ENCODE measurements at places on chromosomes 2 and 18.
A peak's percentile ranks its signal among the peaks of the same experiment; 100 is the strongest.

GRCh38 chr2:63755965-63756364, 85.7 kb upstream of the UGP2 start:
- DNase-seq = peak; percentile 33

- no peak for DNase-seq
Measured at GRCh38 chr2:215832791-215833190, 180.6 kb downstream of the MREG start.

DNA sequence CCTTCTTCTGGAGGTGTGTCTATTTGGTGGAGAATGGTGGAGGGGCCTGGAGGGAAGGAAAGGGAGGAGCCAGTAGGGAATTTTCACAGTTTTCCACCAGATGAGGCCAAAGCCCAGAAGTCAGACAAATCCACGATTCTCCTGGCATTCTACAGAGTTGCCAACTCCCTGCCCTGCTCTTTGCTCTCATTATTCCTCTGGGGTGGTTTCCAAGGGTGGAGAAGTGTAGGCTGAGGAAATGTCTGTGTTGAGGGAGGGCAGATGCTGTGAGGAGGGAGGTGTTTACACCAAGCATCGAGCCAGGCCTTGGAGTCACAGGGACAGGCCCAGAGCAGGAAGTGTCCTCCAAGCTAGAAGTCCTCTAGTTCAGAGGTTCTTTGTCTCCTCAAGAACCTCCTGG, 124.1 kb upstream of the LGALSL start:
- no peak for DNase-seq

DNA sequence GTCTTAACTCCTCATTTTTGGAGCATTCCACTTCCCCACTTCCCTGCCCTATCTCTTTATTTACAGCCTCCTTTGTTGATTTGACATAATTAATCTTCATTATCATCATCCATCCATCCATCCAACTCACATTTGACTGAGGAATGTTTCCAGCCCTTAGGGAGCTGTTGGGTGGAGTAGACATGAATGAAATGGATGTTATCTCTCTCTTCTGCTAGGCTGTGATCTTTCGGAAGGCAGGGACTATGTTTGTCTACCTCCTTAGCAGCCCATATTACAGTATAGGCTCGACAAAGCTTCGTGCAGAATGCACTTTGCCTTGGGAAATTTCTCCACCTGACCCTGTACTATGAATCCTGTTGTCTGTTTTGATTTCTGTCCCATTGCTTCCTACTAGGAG, 7.7 kb upstream of the EFEMP1 start:
- DNase-seq = no peak
